CD4-positive, alpha-beta T cell treated with Interferon gamma for 1 hour (primary cell): ENCODE measurements at places on chromosomes 12 and 14.

- no peak for DNase-seq
These were observed 81.0 kb downstream of the PTPRR start for GRCh38 chr12:70839544-70839943.

DNA sequence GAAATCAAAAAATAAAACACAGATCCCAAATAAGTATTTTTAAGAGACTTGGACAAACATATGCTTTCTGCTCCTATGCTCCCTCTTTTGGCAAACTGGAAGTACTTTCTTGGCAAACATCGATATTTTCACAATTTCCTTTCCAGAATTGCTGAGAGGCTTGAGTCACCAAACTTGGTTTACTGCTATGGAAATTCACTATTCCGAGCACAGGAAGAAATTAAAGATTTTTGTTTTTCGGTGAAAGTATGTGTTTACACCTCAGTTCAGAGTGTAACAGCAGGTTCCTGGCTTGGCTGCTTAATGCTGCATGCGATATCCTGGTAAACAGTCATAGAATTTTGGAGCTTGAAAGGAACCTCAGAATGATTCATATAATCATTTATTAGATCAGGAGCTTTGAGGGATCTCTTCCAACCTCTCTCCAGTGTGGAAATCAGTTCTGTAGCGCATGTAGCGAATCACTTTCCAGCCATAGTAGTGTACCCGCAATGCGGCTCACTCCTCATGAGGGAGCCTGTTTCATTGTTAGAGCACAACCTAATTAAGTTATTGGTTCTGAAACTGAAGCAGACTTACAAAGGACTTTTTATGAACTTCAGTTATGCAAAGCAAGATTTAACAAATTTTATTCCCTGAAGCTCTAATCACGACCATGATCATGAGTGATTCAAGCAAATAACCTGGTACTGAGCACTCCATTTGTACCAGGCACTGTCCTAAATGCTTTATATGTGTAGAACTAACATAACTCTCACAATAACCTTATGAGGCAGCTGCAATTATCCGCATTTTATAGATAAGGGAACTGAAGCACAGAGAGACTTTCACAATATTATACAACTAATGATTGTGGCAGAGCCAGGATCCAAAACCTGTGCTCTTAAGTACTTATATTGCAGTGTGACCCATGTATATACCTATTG is 56.4 kb upstream of the ATP2A2 start:
- no peak for DNase-seq

- DNase-seq: no peak
These were observed 23.8 kb downstream of the MAP3K9 start for GRCh38 chr14:70785556-70785955.

GRCh38 chr12:12115514-12115913 is 44.8 kb downstream of the BCL2L14 start:
- DNase-seq: no peak

DNA sequence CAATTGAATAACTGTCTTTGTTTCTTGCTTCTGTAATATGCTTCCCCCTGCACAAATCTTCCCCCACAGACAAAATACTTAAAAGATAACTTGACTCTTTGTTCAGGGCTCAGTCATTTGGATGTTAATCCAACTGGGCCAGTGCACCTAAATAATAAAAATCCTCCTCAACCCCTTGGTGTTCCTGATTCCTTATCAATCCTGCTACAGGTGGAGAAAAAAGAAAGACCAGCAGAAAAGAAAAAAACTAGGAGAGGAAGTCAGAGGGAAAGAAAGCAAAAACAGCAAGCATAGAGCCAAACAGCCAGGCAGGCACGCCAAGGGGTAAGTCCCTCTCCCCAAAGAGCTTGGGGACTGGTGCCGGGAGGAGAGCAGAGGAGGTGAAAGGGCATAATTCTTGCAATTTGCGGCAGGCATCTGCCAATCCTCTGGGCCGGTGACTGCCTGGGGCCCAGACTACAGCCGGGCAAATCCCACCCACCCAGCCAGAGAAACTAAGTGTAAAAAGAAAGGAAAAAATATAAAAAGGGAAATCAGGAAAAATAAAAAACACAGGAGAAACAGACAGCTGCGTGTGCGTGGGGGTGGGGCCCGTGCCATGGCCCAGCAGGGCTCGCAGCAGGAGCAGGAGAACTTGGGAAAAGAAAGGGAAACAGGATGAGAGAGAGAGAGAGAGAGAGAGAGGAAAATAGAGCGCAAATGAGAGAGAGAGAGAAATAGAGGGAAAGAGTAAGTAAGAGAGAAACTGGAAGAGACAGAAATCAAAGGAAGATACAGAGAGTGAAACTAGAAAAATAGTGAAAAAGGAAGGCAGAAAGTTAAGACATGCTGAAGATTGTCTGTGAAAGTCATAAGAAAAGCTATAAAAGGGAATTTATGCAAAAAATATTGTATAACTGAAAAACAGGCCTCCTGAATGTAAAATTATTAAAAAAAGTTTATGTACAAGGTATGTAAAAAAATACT is 21.4 kb downstream of the KLRK1 start:
- DNase-seq: no peak

DNA sequence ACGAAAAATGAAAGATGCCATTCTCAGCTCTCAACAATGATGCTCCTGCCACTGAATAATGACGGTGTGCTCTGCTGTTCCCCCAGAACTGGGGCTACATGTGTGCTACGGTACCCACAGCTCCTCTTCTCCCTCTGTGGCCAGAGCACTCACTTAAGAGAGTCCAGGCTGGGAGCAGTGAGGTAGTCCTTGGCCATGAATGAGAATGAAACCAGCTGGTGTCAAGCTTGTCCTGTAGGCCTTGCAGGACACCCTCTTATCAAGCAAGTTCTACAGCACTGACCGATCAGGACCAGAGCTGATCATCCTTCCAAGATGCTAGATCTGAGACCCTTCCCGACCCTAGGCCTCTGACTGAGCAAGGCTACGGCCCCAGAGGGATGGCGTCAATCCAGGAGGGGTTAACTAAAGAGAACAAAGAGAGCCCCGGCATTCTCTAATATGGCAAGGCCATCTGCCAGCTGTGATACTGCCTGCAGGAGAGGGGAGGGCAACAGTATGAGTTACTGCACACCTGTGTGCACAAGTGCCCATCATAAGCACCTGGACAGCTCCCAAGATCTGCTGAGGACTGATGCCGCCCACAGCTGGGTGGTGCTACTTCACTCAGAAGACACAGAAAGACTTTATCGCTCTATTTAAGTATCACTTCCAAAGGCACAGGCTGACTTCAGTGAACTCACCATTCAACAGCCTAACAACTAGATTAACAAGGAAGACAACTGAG is 30.5 kb downstream of the APPL2 start:
- no peak for DNase-seq

DNA sequence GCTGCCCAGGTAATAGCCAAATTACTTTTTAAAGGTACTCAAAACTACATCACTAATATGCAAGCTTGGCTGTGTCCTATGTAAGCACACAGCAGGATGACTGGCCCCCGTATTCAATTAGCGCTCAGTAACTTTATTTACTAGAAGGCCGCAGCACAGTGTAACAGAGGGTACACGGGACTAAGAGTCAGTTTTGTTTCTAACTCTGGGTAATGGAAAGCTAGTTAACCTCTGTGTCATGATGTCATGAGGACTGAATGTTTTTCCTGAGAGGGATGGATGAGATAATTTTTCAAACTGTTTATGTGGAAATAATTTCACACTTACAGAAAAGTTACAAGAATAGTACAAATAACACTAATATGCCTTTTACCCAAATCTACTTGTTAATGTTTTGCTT is 27.1 kb downstream of the GALNT4 start:
- DNase-seq: no peak

DNA sequence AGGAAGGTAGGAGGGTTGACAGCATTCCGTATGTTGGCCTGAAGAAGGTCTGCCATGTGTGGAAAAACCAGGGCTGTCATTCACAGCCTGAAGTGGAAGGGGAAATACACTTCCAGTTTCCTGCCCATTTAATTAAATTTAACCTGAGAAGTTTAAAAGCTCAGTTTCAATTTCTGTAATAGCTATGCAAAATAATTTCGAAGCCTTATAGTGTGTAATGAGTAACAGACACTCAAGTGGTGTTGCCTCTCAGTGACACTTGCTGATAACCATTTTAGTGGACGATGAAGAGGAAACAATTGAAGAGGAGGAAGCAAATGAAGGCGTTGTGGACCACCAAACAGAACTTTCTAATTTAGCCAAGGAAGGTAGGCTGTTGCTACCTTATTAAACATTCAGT is 44.8 kb downstream of the EP400 start:
- no peak for DNase-seq

DNA sequence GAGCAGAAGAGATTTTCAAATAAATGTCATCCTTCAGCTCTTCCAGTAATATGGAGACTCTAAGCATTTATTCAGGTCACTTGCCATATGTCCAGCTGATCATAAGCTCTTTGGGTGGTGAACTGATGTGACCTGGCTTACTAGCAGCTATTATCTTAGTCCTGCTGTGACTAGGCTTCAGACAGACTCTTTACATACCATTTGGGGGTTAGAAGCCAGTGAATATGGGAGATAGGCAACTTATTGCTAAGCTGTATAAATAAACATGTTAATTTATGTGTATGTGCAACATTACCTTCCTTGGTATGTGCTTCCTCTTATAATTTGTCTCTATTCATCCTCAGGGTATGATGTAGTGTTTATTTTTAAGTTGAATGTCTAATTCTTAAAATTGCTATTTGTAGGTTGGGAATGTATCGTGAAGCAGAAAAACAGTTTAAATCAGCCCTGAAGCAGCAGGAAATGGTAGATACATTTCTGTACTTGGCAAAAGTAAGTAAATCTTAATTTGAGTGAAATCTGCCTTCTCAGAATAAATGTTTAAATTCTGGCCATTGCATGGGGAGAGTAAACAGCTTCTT is 32.4 kb downstream of the TTC8 start:
- DNase-seq: no peak

GRCh38 chr12:96359328-96359727 is 40.9 kb downstream of the CDK17 start:
- DNase-seq: no peak

- DNase-seq: no peak
These were observed 34.7 kb upstream of the C12orf42 start for GRCh38 chr12:103530307-103531066.

GRCh38 chr14:103273745-103274615 is 60.1 kb upstream of the EIF5 start:
- no peak for DNase-seq

- DNase-seq: no peak
These were observed 364.1 kb downstream of the PCNX1 start for GRCh38 chr14:71271166-71271945.

GRCh38 chr12:64610079-64610659 is at the start of gene RASSF3:
RASSF3 (plus strand) TSS chr12:64610495; CDS start chr12:64610633, 138 bp downstream.
- peak; percentile 75 for DNase-seq

- DNase-seq: no peak
These were observed 110.2 kb downstream of the PLEKHA5 start for GRCh38 chr12:19239616-19240234.
